Activated CD4-positive, alpha-beta T cell treated with anti-CD3 and anti-CD28 coated beads, Interleukin-2, amount 10 ng/mL, durations not matched to agents 24 days and 14 days (primary cell): ENCODE measurements at places on chromosomes 13 and 19. TPM values are rescaled to one million over a fixed set of nuclear protein-coding genes. Genes with fewer than 3 reads are reported as not detected.

- no peak for DNase-seq
- H3K27ac ChIP-seq, result no peak overlapping the region
- peaks cover 9% of the 10 kb centered on the region for H3K4me1 ChIP-seq
- peaks cover 8% of the 10 kb centered on the region for H3K36me3 ChIP-seq
- H3K27me3 ChIP-seq, result no peaks in the 10 kb centered on the region
- no peak overlapping the region for H3K4me3 ChIP-seq
These were observed 78.9 kb downstream of the DNAJC15 start for GRCh38 chr13:43102304-43102703.

DNA sequence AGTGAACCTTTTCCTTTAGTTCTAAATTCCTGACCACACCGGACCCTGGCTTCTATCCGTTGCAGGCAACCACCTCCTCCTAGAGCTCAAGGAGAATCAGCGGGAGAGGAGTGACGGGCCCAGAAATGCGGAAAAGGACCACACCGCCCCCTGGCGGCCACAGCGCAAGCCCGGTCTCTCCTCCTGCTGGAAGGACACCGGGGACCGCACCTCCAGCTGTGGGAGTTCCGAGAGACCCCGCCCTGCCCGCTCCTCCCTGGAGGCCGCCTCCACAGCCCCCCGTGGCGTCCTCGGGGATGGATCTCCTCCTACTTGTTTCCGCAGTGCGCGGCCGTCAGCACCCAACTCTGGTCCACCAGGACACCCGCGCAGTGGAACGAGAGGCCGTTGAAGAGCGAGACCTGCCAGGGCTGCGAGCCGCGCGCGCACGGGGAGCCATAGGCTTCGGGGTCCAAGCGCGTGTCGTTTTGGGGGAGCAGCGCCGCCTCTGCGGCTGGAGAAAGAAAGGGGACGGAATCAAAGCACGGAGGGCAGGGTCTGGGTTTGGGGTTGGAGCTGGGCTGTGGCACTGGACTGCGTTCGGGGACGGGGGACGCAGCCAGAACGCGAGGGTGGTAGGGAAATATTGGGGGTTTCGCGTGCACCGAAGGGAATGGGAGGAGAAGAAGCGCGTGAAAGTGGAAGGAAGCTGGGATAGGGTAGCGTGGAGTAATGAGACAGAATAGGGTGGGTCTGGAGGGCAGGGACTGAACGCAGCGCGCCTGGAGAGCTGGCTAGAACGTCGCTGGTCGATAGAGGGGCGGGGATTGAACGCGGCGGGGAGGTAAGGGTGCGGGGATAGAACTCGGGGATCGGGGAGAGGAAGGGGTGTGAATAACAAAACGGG lies 2.5 kb downstream of the KLK10 start:
- no peak overlapping the region for H3K27ac ChIP-seq
- peaks cover 4% of the 10 kb centered on the region for H3K36me3 ChIP-seq
- no peak for DNase-seq
- peaks cover 15% of the 10 kb centered on the region for H3K4me1 ChIP-seq
- peaks cover 57% of the 10 kb centered on the region for H3K27me3 ChIP-seq

GRCh38 chr13:111143865-111144540 lies 28.9 kb downstream of the ARHGEF7 start:
- no peaks in the 10 kb centered on the region for H3K4me1 ChIP-seq
- H3K27me3 ChIP-seq, result peaks cover 54% of the 10 kb centered on the region
- H3K36me3 ChIP-seq, result no peaks in the 10 kb centered on the region
- H3K27ac ChIP-seq, result no peak overlapping the region
- no peak for DNase-seq

Gene ADGRE3
- not detected in 2 replicates for total RNA-seq

GRCh38 chr19:53600217-53600616 lies 31.6 kb upstream of the DPRX start:
- no peak overlapping the region for H3K4me3 ChIP-seq
- no peaks in the 10 kb centered on the region for H3K27me3 ChIP-seq
- no peak overlapping the region for H3K27ac ChIP-seq

DNA sequence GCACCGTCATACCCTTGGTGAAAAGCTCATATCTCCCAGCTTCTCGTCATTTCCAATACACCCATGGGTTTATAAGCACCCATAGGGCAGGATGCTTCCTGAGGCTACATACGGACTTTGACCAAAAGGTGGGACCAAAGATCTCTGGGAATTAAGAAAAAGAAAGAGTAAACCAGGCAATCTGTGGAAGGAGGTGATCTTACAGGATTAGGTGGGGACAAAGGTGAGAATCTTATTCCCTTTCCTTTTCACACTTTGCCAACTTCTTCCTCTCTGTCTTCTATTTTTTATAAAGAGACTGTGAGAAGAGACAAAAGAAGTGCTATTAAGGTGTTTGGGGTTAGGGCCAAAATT lies 172.0 kb downstream of the DLEU7 start:
- peaks cover 10% of the 10 kb centered on the region for H3K27me3 ChIP-seq

- H3K27me3 ChIP-seq, result no peaks in the 10 kb centered on the region
- no peaks in the 10 kb centered on the region for H3K4me1 ChIP-seq
- no peak overlapping the region for H3K27ac ChIP-seq
- H3K4me3 ChIP-seq, result no peak overlapping the region
These were observed 1952.0 kb downstream of the OLFM4 start for GRCh38 chr13:54980651-54981050.

Gene ZNF528
- total RNA-seq, result 5.7 and 7.9 TPM in 2 replicates
